NCI-H1417 treated with DMSO at 0.1 percent for 48 hours (cell line): ENCODE measurements at places on chromosomes 12 and 14.
A peak's percentile ranks its signal among the peaks of the same experiment; 100 is the strongest.

DNA sequence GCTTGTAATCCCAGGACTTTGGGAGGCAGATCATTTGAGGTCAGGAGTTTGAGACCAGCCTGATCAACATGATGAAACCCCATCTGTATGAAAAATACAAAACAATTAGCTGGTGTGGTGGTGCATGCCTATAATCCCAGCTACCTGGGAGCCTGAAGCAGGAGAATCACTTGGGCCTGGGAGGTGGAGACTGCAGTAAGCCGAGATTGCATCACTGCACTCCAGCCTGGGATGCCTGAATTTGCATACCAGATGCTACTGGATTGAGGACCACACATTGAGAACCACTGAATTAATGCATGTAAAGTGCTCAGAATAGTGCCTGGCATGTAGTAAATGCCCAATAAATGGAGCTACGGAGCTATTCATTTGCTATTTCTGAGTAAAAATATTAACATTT lies 14.9 kb upstream of the MYH7 start:
- DNase-seq, result no peak

GRCh38 chr12:50314636-50315312 lies 31.5 kb upstream of the LIMA1 start:
- peak; percentile 2 for DNase-seq

GRCh38 chr14:76947078-76947837 lies 81.2 kb downstream of the IRF2BPL start:
- peak; percentile 96 for DNase-seq

DNA sequence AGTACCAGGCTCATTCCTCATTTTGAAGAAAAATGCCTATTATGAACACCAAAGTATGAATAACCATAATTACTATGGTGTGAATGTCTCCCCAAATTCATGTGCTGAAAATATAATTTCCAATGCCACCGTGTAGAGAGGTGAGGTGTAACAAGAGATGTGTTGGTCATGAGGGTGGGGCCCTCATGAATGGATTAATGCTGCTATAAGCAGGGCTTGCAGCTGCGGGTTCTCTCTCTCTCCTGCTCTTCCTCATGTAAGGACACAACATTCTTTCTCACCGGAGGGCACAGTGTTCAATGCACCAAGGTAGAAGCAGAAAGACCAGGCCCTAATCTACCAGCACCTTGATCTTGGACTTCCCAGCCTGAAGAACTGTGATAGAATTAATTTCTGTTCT lies 70.0 kb downstream of the TMTC1 start:
- DNase-seq, result no peak

- no peak for DNase-seq
These were observed 11.2 kb upstream of the PYGL start for GRCh38 chr14:50955373-50956043.

- no peak for DNase-seq
These were observed 178.8 kb downstream of the SLC38A4 start for GRCh38 chr12:46647034-46647433.

- DNase-seq, result peak; percentile 34
These were observed at the start of gene KRT4 for GRCh38 chr12:52813885-52814709. TSS of gene KRT4 (minus strand) at chr12:52814116. CDS start at chr12:52814058, 58 bp downstream.

GRCh38 chr14:49461529-49462401 lies 124.4 kb downstream of the RPS29 start:
- DNase-seq, result peak; percentile 16

GRCh38 chr14:73500360-73500759 lies 9.6 kb downstream of the RIOX1 start:
- DNase-seq, result no peak

- no peak for DNase-seq
These were observed 88.4 kb downstream of the BBS10 start for GRCh38 chr12:76259660-76260389.

GRCh38 chr14:96798956-96799355 lies 1.8 kb downstream of the VRK1 start:
- no peak for DNase-seq

DNA sequence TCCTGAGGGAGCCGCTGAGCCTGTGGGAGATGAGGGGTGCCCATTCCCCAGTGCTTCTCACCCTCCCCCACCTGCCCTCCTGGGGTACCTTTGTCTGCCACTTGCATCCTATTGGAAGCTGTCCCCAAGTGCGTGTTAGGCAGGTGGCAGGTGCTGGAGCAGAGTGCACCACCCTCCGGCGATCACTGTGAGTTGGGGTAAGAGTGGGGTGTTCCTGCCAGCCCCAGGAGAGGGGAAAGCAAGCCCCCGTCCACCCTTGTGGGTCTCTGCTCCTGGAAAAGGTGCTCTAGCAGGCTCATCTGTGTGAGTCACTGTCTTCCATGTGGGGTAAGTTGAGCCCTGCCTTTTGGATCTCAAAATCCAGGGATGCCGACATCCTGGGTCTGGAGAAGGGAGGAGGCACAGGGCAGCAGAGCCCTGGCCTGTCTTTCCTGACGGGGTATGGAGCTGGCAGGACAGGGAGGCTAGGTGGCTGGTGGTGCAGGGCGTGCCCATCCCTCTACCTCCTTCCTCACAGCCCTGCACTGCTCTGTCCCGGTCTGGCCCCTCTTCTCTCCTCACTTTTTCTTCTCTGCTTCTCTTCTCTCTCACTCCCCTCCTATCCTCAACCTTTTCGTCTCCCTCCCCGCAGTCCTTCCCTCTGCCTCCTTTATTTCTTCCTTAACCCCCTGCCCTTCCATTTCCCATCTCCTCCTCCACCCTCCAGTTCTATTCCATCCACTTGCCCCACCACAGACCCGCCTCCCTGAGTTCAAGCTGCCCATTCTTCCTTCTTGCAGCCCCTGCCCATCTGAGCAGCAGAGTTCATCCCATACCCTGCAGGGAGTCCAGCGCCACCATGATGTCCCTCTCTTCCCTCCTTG lies 20.1 kb upstream of the KRT7 start:
- no peak for DNase-seq

- peak; percentile 3 for DNase-seq
These were observed 484 bp downstream of the RIC8B start for GRCh38 chr12:106774808-106775524.

- no peak for DNase-seq
These were observed 427.4 kb downstream of the AACS start for GRCh38 chr12:125492354-125493270.

GRCh38 chr14:105710119-105711043 lies 184.0 kb downstream of the TMEM121 start:
- no peak for DNase-seq

DNA sequence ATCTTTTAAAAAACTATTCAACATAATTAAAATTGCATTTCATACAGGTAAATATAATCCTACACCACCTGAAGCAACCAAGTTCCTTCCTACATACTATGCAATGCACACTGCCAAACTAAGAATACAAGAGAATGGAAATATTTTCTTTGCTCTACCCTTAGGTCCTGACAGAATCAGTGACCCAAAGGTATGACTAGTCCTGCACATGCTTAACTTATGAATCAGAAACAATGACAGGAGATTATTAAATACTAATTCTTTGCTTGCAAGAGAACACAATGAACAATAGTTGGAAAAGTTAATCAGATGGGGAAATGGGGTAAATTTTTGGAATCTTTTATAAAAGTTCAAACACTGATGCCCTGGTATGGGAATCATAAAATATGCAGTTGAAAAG lies 220.1 kb downstream of the SOX5 start:
- DNase-seq, result no peak

DNA sequence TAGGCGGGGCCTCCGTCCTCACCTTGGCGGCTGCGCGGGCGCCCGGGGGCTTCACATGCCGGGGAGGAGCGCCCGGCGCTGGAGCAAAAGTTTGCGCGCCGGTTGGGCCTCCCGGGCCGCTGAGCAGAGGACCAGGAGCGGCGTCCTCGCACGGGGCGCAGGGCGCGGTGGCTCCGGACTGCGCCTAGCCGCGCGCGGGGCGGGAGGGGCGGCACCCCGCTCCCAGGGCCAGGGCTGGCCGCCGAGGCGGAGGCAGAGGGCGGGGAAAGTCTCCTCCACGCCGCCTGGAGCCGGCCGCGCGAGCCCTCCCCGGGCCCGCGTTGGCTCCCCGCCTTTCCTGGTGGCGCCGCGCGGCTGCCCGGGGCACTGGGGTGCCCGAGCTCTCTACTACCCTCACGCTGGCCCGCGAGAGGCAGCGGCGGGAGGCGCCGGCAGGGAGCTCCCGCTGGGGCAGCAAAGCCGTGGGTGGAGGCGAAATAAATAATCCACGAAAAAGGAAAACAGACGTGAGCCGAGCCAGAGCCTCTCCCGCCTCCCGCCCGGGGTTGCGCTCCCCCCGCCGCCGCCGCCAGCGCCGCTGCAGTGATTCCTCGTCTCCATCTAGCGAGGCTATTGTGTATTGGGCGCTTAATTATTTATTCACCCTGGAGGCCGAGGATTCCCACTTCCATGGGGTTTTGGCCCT lies 400 bp upstream of the PRIMA1 start:
- peak; percentile 73 for DNase-seq

- no peak for DNase-seq
These were observed 9.5 kb downstream of the TBX3 start for GRCh38 chr12:114674251-114675047.

DNA sequence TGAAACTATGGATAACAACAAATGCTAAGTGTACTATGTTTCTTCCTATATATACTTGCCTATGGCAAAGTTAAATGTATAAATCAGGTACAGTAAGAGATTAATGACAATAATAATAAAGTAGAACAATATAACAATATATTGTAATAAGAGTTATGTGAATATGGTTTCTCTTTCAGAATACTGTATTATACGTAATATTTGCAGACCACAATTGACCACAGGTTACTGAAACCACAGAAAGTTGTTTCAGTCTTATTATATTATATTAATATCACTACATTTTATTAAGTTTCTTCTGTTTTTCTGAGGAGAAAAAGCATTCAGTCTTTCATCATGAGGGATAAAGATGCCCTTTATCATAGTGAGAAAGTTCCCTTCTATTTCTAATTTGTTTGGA lies 131.2 kb downstream of the EML1 start:
- DNase-seq, result no peak

DNA sequence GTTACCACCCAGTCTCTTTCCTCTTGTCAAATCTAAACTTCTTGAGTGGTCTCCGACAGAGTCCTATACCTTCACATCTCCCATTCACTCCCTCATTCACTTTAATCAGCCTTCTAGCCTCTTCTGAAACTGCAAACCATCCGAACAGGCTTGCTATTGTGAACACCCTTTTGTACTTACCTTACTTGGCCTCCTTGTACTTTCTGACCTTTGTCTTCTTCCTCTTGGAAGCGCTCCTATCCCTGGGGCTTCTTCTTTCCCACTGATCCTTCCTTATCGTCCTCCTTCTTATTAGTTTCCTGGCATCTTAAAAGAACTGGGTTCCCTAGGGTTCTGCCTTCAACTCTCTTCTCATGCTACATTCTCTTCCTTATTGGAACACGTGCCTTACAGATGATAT lies 76.9 kb upstream of the HIF1A start:
- no peak for DNase-seq

GRCh38 chr12:91603060-91603459 lies 420.4 kb upstream of the DCN start:
- no peak for DNase-seq

DNA sequence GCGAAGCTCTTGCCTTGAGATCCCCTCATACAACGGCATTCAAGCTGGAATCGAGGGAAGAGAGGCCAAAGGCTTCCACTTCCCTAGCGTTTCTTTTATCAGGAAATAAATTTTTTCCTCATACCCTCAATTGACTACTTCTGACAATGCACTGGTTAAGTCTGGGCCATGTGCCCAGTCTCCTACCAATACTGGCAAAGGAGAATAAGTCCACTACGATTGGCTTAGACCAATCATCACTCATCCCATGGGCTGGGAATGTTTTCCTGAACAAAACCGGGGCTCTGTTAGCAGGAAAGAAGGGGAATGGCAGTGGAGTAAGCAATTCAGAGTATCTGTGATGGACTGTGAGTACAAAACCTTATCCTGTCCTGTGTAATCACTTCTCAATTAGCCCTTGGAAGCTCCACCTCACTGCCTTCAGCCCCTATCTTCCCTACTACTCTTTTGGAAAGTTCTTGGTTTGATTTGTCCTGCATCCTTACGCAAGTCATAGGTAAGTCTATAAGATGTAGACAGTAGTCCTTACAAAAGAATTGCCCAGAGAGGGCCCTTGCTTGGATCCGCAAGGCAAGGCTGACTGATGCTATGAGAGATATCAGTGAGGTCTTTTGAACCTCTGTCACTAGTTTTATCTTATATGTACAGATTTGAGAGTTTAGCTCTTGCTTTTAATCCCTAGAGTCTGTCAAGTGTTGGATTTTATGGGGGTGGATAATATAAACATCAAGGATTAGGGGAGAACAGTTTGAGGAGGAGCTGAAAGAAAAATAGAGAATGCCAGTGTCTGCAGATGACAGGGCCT lies 36.3 kb upstream of the CDK17 start:
- no peak for DNase-seq

DNA sequence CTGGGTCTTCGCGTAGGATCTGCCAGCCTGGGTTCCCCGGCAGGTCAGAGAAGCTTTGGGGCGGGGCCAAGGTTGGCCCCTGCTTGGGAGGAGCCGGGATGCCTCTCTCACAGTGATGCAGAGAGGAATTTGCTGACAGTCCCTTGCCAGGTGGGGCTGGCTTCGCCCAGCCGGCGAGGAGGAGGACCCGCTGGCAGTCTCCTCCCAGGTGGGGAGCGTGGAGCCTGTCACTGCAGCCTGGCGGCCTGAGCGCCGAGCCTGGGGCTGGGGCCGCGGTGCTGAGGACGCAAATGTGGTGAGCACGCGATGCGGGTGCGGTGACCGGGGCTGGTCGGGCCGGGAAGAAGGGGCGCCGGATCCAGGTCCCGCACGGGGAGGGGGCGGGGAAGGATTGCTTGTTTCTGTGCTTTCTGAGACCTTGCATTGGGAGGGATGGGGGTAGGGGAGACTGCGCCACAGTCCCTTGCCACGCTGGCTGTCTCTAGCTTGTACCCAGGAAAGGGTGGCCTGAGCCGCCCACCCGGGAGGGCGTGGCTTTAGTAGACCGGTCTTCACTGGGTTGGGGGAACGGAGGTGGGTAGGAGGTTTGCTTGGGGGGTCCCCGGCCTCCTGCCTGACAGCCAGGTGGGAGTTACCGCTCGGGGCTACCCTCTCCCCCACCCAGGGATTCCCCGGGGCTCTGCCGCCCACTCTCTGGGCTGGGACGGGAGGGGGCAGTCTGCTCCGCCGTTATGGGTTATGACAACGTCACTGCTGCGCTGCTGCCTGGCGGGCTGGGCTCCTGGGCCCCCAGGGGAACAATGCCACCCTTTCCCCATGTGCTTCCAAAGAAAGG lies at the start of gene TMEM63C:
TSS of gene TMEM63C (plus strand) at position 196 of the 835 bp plus-strand sequence. CDS start 37,016 bp downstream, outside the sequence.
- DNase-seq, result peak; percentile 80

DNA sequence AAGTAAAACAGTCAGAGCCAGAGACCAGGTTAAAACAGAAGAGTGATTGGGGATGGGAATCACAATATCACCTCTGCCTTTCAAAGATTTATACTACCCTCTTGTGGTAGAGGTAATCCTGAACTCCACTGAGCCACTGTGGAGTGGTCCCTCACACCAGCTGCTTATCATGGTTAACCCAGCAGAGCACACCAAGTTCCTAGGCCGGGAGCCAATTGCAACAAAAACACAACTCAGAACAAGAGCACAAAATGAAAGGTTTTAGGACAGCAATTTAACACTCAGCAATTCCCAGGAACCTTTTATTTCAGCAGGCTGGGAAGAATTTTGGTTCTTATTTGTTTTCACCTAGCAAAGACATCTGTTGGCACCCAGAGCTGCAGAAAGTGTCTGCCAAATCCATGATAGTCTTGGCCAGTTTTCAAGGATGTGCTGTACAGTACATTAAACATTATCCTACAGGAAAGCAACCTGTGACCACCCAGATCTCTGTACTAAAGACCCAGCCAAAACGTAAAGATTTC lies 220.5 kb upstream of the ATXN7L3B start:
- DNase-seq, result peak; percentile 15
